Brain pericyte (primary cell): ENCODE measurements at places on chromosomes 11 and 22.

- no peak for DNase-seq
These were observed 1.1 kb downstream of the USP35 start for GRCh38 chr11:78189851-78190250.

DNA sequence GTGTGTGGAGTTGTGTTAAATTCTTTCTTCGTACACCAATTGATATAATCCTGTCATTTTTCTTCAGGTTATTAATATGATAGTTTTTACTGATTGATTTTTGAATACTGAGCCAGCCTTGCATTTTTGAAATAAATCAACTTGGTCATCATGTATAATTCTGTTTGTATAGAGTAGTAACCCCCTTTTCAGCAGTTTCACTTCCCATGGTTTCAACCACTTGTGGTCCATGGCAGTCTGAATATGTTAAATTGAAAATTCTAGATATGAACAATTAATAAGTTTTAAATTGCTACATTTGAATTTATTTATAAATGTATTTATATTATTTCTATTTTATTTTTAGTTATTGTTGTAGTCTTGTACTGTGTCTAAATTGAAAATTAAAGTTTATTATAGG lies 32.6 kb downstream of the MS4A6A start:
- no peak for DNase-seq

- no peak for DNase-seq
These were observed 2.4 kb upstream of the E2F8 start for GRCh38 chr11:19243143-19243542.

- no peak for DNase-seq
These were observed 29.8 kb downstream of the LIMK2 start for GRCh38 chr22:31241936-31242335.

DNA sequence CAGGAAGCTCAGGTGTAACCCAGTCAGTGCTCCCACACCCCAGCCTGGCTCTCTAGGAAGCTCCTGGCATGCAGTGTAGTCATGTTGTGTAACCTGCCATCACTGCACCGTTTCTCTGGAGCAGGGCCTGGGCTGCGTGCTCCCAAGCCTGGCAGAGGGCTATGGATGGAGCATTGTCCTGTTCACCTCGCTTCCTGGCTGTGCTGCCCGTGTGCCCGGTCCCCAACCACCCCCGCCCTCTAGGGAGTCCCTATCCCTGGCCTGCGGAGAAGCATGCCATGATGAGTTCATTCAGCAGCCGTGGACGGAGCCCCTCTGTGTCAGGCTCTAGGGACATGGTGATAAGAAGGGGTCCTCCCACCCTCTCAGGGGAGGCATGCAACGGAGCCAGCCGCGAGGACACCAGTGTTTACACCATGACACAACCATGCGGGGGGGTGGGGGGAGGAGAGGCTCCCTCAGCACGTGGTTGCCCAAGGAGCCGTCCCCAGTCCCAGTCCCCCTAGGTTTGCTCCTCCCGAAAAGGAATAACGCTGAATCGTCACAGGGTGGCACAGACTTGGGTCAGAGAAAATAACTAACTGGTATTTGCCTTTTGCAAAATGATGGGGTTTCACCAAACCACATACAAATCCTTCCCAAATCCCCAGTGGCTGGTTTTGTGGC lies 73.1 kb downstream of the FBLN1 start:
- DNase-seq = no peak

DNA sequence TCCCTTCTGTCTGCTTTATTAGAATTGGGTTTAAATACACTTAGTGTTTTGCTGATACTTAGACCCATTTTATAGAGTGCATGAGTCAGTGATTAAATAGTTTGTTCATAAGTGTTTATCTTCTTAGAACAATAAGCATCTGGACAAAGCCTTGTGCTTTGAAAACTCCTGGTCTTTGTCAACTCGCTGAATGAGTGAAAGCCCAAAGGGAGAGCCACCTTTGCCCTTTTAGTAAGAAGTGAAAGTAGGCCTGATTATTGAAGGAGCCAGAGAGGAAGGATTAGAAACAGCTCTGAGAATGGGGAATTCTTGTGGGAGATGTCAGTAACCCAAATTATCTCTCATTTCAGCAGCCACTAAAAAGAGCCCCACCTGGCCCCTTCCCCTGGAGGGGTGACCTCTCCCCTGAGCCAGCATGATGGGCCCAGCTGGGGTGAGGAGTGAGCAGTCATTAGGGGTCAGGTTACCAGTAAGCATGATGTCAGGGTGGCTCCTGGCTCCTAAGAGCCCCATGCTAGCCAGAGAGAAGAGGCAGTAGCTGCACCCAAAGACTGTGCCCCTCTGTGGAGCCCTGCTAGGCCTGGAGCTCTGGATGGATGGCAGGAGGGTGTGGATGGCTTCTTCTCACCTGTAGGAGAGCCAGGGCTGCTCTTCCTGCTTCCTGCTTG lies 125.1 kb upstream of the E2F8 start:
- DNase-seq = no peak

DNA sequence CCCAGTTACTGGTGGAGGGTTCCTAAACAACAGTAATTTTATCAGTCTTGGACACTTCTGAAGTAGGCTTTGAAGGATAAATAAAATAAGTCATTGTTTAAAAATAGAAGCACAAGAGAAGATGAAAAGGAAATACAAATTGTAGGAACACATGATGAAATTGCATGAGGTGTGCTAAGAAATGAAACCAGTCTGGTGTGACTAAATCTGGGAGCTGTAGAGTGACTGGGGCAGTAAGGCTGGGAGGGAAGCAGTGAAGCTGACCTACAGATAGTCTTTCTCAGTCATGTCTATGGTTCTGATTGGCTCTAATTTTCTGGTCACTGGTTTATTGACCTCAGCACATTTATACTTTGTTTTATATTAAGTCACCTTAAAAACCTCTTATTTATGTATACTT lies 139.1 kb downstream of the SLC17A6 start:
- DNase-seq = no peak

- DNase-seq = no peak
These were observed 67.5 kb upstream of the SCUBE2 start for GRCh38 chr11:9158898-9159391.

DNA sequence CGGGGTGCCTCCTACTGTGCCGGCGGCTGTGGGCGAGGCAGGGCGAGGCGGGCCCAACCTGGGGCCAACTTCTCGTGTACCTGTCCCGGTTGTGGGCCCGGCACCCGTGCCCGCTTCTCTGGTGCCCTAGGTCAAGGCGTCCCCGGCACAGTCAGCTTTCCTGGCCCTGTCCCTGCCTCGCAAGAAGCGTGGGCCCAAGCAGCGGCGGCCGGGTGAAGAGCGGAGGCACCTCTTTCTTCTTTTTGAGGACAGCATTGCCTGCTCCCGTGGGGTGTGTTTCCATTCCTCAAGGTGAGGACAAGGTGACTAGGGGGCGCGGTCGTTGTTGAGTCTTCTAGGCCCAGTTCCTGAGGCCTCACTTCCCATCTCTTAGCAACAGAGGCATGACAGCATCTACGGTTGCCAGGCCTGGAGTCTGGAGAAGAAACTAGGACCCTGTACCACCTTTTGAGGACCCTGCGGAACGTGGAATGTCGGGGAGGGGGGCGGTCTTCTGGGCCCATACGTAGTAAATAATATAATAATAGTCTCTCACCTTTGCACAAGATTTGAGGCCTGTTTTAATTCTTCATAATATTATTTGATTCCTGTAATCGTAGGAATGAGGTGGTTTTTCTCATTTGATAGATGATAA lies 418 bp downstream of the ACO2 start:
- no peak for DNase-seq

DNA sequence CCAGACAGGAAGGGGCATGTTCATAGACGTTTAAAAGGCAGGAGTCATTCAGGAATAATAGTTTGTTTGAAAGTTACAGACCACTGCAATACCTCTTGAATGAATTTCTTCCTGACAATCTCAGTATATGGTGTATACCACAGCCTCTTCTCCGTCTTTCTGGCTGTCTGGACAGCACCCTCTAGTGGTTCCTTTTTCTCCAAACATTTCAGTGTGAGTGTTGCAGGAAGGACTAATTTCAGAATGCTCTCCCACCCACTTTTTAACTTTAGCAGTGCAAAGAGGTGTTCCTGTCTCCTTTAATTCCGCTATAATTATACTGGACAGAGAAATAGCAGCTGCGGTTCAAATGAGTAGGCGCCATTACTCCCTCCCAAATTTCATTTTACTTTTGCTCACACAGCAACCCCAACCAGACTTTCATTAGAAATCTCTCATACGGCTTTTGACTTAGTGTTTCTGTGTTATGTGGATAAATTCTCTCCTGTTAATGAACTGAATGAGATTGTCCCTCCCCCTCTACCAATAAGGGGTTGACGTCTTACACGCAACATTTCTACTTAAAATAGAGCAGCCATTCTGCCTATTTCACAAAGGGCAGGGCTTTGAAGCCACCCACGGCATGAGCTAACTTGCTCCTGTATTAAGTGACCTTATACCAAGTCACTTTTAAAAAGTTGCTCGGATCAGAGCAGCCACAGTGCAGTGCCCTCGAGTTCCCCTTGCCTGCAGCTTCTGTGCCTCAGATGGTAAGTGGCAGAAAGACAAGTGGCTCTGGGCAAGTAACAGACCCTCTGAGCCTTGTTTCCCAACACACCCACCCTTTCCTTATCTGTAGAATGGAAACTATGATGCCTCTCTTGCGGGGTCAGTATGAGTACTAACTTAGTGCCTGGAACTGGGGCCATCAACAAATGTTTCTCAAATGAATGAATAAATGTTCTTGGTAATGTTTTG lies 368.6 kb downstream of the OPCML start:
- no peak for DNase-seq

GRCh38 chr11:70029115-70029860 lies 48.8 kb upstream of the ANO1 start:
- no peak for DNase-seq

DNA sequence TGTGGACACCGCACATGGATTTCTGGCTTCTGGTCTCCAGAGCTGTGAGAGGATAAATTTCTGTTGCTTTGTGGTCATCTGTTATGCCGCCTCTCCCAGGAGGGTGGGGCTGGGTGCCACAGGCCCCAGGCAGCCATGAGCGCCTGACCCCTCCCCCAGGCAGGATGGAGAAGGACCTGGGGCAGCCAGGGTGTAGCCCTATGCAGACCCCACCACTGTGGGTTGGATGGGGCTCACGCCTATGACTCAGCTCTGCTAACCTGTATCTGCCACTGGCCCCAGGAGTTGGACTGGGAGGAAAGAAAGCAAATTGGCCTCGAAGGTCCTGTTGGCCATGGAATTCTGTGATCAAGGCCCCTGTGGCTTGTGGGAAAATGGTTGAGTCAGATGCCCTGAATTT lies 1351.1 kb downstream of the BRD1 start:
- DNase-seq = no peak

GRCh38 chr22:46064966-46065666 lies 85.2 kb upstream of the PPARA start:
- DNase-seq = no peak

DNA sequence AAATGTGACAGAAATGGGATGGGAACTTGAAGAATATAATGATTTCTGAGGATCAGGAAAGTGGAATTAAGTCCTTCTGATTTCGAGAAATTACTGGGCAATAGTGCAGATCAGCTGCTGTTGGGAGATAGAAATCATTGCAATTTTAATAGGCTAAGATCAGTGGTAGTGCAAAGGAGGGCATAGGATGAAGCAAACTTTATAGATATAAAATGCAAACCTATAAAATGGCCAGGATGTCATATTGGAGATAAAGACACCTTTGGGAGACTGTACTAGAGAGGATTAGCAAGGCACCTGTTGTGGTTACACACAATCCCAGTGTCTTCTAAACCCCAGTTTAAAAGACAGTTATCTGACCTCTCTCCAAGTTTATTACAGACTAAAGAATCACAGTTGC lies 6.5 kb upstream of the MS4A7 start:
- no peak for DNase-seq

DNA sequence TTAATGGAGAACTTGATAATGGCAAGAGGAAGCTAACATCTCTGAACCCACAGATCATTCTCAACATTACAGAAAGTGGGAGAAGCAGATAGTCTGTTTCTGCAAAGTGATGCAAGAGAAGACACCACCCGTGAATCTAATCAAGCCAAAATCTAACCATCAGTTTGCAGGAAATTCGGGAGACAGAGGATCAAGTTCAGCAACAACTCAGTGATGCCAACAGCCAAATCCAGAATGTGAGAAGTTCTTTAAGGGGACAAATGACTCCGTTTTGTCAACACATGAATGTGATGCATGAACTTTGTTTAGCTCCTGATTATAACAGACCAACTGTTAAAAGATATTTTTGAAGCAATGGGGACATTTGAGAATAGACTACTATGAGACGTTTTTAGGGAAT lies 95.2 kb upstream of the LDLRAD3 start:
- DNase-seq = no peak

DNA sequence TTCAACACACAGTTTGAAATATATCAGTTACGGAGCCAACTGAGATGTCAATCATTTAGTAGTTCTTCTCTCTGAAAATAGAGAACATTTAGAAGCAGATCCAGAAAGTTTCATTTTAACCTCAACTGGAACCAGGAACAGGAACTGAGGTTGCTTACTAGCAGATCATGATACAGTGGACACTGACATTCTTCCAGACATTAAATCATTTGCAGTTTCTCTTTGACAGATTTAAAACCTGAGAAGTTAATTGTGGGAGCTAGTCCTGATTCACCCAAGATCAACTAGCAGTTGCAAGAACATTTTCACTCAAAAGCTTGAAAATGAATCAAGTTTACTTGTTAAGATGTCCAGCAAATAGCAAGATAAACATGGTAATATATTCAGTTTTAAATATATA lies 135.4 kb downstream of the SLC17A6 start:
- no peak for DNase-seq

DNA sequence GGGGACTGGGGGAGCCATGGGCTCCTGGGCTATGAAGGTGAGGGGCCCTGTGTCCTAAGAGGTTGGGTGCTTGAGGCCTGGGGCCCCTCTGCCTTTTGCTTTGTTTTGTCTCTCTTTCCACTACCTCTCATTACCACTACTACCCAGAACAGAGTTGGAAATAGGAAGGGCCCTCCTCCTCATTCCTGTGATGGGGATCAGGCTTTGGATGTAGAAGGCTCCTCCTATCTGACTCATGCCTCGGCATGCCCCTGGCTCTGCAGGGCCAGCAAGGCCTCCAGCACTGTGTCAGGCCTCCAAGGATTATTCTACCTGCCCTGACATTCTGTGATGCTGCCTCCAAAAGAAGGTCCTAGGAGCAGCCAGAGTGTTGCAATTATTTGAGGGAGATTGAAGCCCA lies 766 bp downstream of the IZUMO1R start:
- DNase-seq = no peak
